ENCODE measurements at places on chromosomes 1 and 21.

- no peak for DNase-seq
These were observed 144.5 kb downstream of the OMA1 start for GRCh38 chr1:58401991-58402390.

GRCh38 chr1:229625071-229625914, 629 bp downstream of the TAF5L start:
- DNase-seq, result no peak

DNA sequence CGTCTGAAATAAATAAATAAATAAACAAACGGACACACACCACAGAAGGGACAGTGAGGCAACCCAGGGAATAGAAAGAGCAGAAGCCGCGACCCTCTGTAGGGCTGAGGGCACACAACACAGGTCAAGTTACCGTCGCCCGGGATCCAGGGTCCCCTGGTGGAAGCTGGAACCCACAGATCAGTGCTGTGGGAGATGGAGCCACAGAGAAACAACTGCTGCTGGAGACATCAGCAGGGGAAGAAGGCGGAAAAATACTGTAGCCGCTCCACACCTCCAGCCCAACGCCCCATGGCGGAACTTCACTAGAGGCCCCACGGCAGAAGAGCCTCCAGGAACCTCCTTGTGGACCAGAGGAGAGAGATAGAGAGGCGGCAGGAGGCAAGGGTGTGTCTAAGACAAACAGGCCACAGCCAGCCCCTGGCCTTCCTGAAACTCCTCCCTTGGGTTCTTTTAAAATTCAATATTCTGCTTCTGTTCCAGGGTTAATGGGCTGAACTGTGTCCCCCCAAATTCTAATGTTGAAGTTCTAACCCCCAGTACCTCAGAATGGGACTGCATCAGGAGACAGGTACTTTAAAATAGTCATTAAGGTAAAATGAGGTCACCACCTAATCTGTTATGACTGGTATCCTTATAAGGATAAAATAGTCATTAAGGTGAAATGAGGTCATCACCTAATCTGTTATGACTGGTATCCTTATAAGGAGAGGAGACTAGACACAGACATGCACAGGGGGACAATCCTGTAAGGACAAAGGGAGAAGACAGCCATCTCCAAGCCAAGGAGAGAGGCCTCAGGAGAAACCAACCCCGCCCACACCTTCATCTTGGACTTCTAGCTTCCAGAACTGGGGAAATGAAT, 7.7 kb upstream of the HLCS start:
- no peak for DNase-seq

GRCh38 chr21:25243808-25244207, 363.5 kb downstream of the MRPL39 start:
- no peak for DNase-seq

DNA sequence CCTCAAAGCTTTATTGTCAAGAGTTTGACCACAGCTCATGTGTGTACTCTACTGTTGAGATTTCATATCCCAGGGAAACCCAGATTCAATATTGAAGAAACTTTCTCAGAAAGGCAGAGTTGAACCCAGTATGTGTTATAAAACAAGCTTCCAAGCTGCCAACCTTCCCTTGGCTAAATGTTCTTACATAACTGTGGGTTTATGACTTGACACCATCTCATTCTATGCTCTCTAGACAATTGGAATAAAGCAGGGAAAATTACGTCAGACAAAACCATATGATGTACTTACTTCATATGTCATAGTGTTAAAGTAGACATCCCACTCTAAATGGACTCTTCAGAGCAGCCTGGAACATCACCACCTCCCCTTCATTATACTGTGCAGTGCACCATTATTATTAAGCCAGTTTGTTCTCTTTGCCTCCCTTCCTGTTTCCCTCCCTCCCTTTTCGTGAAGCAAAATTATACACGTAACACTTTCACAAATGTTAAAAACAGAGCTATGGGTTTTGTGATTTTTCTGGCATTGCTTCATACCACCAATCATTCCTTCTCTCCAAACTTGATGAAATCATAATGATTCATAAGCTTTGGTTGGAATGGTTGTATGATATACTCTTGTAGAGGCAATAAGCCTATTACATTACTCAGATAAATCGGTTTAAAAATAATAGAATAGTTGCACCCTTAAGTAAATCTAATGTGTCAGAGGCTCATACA, 507.2 kb downstream of the LTN1 start:
- no peak for DNase-seq

- DNase-seq, result no peak
These were observed 149.3 kb downstream of the HUNK start for GRCh38 chr21:32022146-32022545.

GRCh38 chr1:209768354-209768774, 12.5 kb downstream of the TRAF3IP3 start:
- DNase-seq, result no peak

DNA sequence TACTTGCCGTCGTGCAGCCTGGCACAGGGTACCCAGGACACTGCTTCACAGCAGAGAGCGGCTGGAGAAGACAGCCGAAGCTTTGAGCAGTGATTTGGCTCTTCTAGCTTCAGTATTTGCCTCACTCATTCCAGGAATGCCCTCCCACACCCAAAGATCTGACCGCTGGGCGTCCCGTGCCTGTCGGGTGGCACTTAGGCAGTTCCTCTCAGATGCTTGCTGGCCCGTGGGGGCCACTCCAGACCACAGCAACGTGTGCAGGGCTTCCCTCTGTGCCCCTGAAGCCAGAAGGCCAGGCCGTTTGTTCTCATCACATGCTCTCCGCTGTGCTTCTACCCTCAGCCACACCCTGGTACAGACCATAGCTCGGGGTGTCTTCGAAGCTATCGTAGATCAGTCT, 17.0 kb downstream of the RRP1B start:
- no peak for DNase-seq

DNA sequence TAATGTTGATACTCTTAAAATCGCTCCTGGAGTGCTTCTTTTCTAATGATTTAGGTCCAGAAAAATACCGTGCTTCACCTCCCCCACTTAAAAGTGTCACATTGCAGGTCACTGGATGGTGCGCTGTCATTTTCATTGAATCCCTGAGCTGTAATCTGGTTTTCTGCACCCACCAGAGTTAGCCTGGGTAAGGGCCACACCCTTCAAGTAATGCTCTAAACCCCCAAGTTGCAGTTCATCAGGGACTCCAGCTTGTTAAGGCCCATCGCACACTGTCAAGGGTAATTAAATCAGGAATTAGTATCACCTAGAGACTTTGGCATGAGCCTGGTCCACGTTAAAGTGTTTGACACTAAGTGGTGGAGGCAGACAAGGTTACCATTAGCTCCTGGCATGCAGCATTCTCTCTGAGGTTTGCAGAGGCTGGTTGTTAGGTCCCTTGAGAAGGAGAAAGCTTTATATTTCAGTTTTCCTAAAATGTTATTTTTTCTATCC, 34.0 kb downstream of the ASTN1 start:
- DNase-seq, result no peak

GRCh38 chr1:174938281-174939007, 61.3 kb upstream of the CACYBP start:
- DNase-seq, result no peak

DNA sequence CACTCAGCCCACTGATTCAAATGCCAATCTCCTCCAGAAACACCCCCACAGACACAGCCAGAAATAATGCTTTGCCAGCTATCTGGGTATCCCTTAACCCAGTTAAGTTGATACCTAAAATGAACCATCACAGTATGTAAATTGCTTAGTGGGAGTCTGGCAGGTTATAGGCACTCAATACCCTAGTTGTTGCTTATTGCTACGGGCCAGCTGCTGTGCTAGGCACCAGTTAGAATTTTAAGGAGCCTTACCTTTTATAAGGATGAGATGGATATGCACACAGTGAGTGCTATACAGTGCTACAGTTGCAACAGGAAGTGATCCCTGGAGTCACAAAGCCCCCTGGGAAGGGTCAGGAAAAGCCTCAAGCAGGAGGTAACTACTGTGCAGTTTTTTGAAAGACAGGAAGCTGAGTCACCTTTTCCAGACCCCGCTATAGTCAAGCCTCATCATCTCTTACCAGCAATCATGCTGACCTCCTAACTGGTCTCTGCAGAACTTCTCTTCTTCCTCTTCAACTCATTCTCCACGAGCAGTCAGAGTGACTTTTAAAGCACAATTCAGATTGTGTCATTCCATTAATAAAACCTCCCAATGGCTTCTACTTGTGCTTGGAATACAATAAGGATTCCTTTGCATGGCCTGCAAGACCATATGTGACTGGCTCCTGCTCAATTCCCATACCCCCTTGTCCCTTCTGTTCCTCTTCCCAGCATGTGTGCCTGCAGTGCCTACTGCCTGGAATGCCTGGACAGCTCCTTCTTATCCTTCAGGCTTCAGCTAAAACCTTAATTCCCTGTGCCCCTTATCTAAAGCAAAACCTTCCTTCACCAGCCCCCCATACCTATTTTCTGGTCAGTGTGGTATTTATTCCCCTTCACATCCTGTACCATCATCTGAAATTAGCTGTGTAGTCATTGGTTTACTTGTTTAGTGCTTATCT, 10.4 kb upstream of the TLR5 start:
- DNase-seq, result no peak

GRCh38 chr1:29793101-29793546, 556.8 kb downstream of the PTPRU start:
- no peak for DNase-seq

GRCh38 chr1:116693759-116694480, 26.4 kb upstream of the IGSF3 start:
- no peak for DNase-seq

DNA sequence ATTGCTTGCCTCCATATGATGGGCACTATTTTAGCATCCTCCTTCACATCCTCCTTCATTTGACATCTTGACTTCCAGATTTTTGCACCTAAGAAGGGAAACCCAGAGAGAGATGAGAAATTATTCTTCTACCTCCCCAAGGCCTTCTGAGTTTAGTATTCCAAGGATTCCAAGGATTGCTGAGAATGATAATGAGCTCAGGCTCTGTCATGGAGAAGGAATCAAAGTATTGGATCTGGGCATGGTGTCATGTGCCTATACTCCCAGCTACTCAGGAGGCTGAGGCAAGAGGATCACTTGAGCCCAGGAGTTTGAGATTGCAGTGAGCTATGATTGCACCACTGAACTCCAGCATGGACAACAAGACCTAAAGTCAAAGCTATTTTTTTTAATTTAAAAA, 26.6 kb upstream of the ZNF281 start:
- no peak for DNase-seq

DNA sequence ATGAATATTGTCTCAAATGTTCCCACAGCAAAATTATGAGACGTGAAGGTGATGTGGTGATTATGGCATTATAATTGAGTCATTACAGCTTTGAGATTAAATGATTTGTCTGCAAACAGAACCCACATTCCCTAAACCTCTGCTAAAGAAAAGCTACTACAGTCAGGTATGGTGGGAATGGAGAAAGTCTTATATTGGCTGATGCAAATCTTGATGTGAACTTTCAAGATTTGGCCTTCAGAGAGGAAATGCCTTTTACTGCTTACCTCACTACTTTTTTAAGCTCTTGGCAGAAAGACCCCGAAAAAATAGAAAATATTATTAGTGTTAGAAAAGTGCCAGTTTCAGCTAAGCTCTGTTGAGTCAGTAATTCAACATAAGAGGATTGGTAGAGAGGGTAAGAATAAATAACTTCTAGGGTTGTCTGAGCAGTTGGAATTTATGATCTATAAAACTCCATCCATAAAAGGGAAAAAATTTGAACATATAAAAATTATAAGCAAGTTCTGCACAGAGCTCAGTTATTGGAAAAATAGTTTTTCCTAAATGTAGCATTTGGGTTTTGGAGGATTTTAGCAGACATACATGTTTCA, 47.8 kb upstream of the RGS5 start:
- DNase-seq, result no peak

DNA sequence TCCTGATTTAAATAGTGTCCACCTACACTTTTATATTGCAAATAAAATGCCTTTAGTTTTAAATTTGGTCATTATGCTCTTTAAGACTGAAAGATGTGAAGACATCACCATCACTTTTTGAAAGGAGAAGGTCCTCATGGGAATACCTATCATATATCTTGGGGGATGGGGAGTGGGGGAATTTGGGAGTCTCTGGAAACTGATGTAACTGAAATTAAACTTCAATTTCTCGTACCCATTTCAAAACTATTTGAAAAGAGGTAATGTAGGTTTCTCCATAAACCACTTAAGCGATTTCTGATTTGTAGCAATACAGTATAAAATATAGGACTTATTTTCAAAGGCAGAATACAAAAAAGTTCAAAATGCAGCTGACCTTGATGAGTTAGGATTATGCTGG, 924 bp downstream of the EXTL2 start:
- DNase-seq, result no peak

GRCh38 chr1:222792744-222793143, 22.1 kb upstream of the DISP1 start:
- DNase-seq, result no peak

DNA sequence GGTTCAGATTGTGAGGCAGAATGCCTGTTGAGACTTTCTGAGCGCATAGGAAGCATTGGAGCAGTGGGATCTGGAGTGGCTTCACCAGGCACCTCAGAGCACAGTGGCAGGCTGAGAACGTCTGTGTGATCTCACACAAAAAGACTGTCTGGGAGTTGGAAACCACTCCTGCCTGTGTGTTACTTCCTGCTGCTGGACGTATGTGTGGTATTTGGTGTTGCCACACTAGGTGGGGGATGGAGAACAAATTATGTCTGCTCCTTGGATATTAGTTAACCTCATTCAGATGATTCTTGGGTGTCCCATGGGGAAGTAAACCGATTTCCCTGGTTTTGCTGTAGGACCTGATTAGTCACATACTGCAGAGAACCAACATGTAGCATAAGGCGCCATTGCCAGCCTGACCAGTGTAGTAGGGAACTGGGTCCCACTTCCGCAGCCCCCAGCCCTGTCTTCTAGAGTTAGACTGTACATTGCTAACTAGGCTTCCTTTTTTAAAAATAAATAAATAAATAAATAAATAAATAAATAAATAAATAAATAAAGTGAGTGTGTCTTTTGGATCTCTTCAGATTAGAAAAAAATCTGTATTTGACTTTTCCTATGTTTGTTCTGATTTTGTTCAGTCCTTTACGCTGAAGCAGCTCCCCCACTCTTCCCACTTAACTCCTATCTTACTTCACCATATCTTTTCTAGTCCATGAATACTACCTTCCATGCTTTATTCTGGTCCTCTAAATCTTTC, 26.9 kb downstream of the UCK2 start:
- no peak for DNase-seq

DNA sequence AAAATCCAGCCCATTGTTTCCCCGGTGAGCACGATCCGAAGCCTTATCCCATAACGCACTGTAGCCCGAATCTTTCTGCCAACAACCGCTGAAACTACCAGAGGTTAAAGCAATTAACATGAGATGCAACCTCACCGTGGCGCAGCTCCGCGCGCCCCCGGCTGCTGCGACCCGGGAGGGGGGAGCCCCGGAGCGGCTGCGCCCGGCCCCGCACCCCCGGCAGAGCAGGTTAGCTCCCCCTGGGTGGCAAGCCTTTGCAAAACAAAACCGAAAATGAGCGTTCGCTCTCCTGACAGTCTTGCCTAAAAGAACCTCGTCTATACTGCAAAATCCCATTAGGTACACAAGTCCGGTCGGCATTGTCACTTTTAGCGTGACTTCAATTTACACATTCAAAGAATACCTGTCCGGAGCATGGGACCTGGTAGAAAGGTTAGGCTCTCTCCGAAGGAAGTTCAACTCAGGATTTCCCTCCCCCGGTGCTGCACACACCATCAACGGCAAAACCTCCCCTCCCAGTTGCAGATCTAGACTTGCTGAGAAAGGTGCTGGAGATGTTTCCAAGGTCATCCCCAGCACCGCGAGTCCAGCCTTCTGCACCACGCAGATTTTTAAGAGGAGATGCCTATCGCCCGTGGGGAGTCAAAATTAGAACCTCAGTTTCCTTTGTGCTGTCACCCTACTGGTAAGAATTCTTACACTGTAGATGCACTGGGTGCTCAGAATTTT, 107.5 kb downstream of the ZNF281 start:
- no peak for DNase-seq
